Transverse colon (tissue), 4 donors: ENCODE measurements at places on chromosomes 2 and 18. TPM values are rescaled to one million over a fixed set of nuclear protein-coding genes. Genes with fewer than 3 reads are reported as not detected.
A peak's percentile ranks its signal among the peaks of the same experiment; 100 is the strongest.

- no peak for DNase-seq
Measured at GRCh38 chr2:134862674-134863073, 24.3 kb downstream of the ACMSD start.

DNA sequence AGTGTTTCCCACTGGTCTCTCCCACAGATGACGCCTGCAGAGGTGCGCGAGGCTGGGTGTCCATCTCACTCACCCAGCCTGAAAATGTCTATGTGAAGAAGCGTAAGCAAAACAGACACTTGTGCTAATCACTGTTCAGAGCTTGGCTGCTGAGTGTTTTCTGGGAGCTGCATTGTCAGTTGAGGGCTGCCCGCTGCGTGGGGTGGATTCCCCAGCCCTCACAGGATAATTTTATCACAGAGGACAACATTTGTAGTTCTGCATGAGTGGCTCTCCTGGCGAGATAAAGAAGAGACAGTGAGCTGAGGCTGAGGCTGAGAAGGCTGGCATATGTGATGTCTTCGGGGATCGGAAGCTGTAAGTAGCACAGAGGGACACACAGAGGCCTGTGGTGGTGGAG lies 16.2 kb upstream of the CAPN13 start:
- DNase-seq: no peak

DNA sequence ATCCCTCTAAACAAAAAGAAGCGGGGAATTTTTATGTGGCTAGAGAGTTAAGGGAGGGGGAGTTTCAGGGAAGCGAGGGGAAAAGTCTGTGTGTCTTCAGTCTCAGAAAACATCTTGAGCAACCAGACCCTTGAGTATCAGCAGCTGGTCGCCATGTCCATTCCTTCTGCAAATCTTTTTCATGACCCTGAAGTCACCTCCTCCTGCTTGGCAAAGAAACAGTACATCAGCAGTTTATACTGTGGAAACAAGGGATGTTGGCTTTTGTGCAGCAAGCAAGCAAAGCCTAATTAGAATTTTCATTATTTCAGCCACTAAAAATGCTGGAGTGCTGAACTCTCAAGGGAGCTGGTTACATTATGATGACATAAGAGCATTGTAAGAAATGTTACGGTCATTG lies 187.4 kb upstream of the SLC8A1 start:
- peak; percentile 8 for DNase-seq

DNA sequence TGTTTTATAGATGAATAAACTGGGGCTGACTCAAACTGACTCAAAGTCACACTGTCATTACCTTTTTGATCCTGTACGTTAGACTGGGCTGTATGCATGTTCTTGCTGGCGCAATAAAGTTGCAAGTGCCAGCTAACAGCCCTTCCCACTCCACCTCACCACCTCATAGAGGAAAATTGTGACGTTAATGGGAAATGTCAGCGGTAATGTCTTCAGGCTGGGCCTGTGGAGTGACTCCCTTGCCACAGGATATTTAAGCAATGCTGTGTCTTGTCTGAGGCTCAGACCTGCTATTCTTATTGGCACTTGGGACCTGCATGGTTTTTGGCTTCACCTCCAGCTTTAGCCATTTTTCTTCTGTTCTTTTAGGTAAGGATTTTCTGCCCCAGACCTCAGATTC lies 25.2 kb upstream of the CASP10 start:
- DNase-seq: peak; percentile 28

CCDC85A gene
- 1.1 TPM for total RNA-seq

SERPINB2 gene
- not detected for total RNA-seq

DNAH6 gene
- 1.9 TPM for total RNA-seq

KCNS3 gene
- 65.4 TPM for total RNA-seq

LIMS2 gene
- total RNA-seq: 34.5 TPM

UGT1A9 gene
- total RNA-seq: 10.4 TPM

CD207 gene
- not detected for total RNA-seq
